Activated CD4-positive, alpha-beta T cell treated with anti-CD3 and anti-CD28 coated beads for 48 hours (primary cell): ENCODE measurements at places on chromosomes 1 and 21.

GRCh38 chr1:80155371-80155770 is 1148.8 kb upstream of the ADGRL4 start:
- DNase-seq = no peak

DNA sequence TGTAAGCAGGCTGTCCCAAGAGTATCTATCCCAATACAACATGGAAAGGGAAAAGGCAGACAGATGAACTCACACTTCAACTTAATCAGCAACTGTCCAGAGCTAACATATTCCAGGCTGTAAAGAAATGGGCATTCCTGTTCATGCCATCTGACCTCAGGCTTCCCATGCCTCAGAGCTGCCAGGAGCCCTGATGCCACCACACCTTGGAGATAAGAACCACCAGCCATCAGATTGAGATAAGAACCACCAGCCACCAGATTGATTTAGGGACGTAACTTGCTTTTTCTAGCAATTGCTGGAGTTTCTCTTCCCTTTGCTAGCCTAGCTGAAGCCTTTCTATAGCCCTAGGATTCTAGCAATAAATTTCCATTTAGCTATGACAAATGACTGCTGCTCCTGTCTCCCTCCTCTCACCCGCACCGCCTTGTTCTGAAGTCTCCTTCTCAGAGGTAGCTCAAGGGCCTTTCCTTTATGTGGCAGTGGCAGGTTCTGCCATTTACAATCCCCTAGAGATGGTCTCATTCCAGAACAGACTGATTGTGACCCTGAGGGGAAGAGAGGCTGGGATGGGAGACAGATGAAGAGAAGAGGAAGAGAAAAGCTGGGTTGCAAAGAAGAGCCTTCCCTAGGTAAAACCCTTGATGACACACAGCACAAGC is 88.0 kb upstream of the CTTNBP2NL start:
- DNase-seq = no peak

- peak; percentile 5 for DNase-seq
Measured at GRCh38 chr1:168824418-168825065, 95.5 kb upstream of the DPT start.

DNA sequence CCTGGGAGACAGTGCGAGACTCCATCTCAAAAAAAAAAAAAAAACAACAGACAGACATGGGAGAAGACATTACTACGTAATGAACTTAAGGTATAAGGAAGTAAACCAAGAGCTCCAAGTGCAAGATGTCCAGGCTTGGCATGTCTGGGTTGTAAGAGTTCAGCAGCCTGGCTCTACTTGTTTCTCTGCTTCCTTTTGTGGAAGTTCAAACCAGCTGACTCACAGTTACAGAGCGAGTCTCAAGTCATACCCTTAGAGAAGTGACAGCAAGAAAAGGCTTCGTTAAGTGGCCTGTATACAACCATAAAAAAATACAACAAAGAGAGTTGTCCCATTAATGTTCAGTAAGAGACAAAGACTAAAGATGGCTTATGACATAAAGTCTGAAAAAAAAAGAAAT is 1.3 kb downstream of the RIT1 start:
- no peak for DNase-seq

DNA sequence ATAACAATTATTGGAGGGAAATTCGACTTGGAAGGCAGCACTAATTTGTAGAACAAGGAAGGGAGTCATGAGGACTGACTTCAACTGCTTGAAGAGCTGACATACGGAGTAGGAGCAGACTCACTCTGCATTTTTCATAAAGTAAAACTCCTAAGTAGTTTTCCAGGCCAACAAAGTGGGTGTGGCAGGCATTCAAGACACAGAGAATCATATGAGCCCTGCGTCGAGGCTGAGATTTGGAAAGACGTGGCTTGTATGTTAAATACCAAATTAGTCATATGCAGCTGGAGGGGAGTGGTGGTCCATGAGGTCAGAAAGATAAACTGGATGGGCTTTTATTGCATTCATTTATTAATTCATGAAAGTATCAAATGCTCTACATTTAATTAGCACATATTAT is 255.7 kb upstream of the JUN start:
- DNase-seq = no peak

- no peak for DNase-seq
Measured at GRCh38 chr1:200753650-200754198, 15.0 kb downstream of the CAMSAP2 start.

GRCh38 chr1:212618466-212619210 is 10.1 kb downstream of the ATF3 start:
- DNase-seq = no peak

DNA sequence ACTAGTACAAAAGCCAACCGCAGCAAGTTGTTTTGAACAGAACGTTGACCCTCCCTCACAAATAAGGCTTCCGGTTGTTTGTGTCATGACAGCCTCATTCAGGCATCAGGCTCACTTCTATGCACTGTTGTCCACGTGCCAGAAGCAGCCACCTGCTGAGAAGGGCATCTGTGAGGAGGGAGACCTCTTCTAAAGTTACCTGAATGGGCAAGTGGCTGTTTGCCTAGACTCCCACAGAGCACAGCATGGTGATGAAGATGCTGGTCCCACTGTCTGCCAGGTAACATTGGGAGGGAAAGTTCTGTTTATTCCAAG is 176.1 kb downstream of the CLIC6 start:
- DNase-seq = no peak

GRCh38 chr1:230163719-230164118 is 96.7 kb downstream of the GALNT2 start:
- DNase-seq = no peak

DNA sequence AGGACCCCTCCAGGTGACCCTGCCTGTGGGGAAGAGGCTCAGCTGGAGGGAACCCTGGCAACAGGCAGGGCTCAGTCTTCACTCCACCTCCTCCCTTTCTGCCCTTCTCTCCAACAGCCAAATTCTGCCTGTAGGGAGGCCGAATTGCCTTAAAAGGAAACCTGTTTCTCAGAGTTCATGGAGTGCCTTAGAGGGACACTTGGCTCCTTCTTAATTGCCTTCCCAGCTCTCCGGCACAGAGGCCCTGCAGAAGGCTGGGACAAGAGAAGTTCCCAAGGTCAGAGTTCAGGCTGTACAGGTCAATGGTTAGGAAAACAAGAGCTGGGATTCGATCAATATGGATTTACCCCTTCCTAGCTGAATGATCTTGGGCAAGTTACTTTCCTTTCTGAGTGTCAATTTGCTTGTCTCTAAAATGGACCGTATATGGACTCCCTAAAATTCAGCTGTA is 6.2 kb downstream of the CSRP1 start:
- DNase-seq = no peak

- no peak for DNase-seq
Measured at GRCh38 chr1:185846672-185847444, 112.7 kb downstream of the HMCN1 start.

- DNase-seq = no peak
Measured at GRCh38 chr1:212186427-212187207, 98.6 kb upstream of the PPP2R5A start.

GRCh38 chr1:4880626-4881025 is 226.2 kb downstream of the AJAP1 start:
- no peak for DNase-seq

DNA sequence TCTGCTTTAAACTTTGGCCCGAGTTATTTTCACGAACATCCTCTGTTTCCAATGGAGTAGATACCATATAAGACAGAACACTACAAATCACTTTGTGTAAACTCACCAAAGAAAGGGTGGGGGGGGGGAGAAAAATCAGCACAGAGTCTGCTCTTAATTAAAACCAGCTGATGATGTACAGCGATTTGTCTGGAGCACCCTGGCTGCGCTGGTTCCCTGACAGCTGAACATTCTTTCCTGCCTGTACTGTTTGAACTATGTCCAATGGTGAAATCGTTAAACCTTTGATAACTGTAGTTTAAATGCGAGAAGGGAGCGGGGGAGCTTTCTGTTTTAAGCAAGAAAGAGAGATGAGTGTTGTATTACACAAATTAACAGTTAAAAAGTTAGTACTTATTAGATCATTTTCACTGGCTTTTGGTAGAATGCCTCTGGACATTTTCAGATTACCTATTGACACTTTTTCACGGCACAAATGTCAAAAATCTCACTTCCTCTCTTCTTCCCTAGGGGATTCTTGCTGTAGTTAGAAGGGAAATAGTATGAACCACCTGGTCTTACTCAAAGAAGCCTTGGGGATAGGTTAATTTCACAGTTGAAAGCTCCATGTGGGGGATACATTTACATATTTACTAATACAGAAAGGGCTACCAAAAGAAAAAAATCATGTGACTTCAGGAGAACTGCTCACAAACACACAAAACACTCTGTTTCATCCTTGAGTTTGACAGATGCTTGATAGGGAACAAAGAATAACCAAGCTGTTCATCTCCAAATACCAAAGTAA is 140.2 kb upstream of the RUNX1 start:
- no peak for DNase-seq

GRCh38 chr1:42177541-42177981 is 13.0 kb upstream of the GUCA2A start:
- no peak for DNase-seq
